ENCODE measurements at places on chromosomes 7 and 10. TPM values are rescaled to one million over a fixed set of nuclear protein-coding genes. Genes with fewer than 3 reads are reported as not detected.

DNA sequence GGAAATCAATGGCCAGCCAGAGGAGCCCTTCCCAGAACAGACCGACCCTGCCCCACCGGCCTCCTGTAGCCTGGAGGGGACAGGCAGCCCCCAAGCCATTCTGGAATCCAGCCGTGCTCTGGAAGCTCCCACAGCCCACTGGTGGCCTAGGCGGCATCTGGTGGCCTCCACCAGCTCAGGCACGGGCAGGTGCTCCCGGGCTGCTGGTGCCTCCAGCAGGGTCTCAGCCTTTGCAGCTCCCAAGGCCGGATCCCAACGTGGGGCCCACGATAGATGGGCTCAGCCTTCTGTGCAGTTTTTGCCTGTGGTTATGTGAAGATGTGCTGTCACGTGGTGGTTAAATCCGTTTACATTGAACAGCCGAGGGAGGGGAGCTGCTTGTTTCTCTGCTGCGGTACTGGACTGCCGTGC, 44.4 kb downstream of the JAKMIP3 start:
- DNase-seq: no peak

- DNase-seq: no peak
These were observed 58.9 kb downstream of the CALML3 start for GRCh38 chr10:5583525-5584175.

DNA sequence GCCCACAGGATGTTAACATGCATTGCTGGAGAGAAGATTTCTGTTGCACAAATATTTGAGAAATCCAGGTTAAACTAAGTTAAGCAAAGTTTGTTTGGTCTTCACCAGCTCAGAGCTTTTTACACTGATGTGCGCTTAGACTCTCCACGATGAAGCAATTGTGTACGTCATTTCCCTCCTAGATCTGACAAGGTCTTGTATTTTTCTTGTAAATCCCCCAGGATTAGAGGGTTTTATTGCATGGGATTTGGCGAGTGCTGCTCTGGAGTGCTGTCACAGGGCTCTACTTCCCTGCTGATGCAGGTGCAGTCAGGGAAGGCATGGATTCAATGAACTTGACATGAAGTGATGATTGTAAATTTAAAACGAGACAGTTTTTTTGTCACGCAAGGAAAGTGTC, 173.3 kb downstream of the PDE1C start:
- DNase-seq: no peak

- DNase-seq: no peak
These were observed 11.3 kb upstream of the PHYH start for GRCh38 chr10:13311177-13311575.

GRCh38 chr7:96189129-96189820, 132.6 kb downstream of the SLC25A13 start:
- DNase-seq: no peak

- DNase-seq: no peak
These were observed 202.6 kb downstream of the MDFIC start for GRCh38 chr7:115124409-115124939.

DNA sequence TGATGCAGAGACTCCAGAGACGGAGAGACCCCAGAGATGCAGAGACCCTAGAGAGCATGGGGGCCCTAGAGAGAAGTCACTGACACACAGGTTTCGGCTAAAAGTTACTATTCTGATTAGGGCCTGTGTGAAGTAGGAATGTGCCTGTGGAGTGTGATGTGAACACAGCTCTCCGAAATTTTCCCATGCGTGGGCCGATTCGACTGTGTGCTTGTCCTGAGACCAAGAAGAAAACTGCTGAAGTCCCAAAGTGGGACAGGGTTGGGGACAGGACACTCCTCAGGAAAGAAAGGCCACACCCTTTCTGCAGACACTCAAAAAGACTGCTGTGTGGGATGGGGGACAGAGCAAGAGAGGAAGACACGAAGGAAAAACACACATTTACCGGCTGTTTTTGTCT, 533.5 kb downstream of the PTPRN2 start:
- no peak for DNase-seq

GRCh38 chr10:63503395-63503794, 17.8 kb upstream of the REEP3 start:
- no peak for DNase-seq

- peak; percentile 57 for DNase-seq
These were observed 111.3 kb upstream of the CARD11 start for GRCh38 chr7:3154881-3155494.

GRCh38 chr7:91843831-91844230, 36.7 kb downstream of the MTERF1 start:
- no peak for DNase-seq

GRCh38 chr10:121822180-121822579, 105.7 kb downstream of the ATE1 start:
- no peak for DNase-seq

DNA sequence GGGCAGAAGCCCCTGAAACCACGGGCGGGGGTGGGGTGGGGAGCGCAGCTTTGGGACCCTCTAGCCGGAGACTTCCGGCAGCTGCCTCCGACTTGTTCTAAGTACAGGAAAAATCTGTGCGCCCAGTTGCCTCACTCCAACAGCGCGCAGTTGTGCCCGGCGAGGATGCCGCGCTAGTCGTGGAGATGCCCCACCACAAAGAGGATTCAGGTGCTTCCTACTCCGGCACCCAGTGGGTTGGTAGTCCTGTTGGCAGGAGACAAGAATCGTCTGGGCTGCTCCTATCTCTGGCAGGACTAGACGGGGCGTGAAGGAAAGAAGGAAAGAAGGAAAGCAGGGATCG, 465 bp upstream of the NPY start:
- DNase-seq: peak; percentile 77

DNA sequence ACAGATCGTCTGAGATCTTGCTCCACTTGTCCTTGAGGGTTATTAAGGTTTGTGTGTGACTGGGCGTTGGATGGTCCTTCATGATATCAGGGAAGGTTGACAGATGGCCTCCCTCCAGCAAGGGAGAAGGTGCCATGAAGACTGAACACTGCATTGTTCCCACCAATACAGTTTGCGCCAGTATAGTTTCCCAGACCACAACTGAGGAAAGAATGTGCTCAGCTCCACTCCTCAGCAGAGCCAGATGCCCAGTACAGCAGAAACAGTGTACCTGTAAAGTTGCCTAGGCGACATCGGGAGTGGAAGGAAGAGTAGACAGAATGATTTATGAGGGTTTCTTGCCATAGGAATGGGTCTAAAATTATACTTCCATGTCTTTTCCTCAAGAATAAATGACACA, 137.5 kb downstream of the ST7 start:
- no peak for DNase-seq

DNA sequence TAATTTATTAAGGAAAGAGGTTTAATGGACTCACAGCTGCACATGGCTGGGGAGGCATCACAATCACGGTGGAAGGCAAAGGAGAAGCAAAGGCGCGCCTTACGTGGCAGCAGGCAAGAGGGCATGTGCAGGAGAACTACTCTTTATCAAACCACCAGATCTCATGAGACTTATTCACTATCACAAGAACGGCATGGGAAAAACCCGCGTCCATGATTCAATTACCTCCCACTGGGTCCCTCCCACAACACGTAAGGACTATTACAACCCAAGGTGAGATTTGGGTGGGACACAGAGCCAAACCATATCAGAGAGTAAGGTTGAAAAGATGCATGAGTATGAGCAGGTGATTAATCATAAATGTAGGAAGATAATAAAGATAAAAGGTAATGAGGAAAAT, 3.2 kb upstream of the JCAD start:
- no peak for DNase-seq

GRCh38 chr10:97648562-97649404, 8.3 kb downstream of the PI4K2A start:
- DNase-seq: no peak

DNA sequence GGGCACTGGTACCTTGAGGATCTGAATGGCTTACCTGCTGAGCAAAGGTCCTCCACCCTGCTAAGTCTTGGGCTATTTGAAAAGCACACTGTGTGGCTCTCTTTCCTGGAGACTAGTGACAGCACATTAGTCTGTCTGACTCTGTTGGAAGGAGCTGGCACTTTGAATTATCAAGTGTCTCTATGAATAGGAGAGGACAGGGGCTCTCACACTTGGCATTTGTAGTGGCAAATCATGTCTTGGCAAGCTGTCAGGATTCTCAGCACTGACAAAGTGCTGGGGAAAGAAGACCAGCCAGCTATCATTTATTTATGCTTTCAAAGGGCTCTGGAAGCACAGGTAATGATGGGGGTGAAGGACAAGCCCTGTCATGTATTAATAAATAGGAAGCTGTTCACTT, 62.8 kb downstream of the MTPN start:
- no peak for DNase-seq

DNA sequence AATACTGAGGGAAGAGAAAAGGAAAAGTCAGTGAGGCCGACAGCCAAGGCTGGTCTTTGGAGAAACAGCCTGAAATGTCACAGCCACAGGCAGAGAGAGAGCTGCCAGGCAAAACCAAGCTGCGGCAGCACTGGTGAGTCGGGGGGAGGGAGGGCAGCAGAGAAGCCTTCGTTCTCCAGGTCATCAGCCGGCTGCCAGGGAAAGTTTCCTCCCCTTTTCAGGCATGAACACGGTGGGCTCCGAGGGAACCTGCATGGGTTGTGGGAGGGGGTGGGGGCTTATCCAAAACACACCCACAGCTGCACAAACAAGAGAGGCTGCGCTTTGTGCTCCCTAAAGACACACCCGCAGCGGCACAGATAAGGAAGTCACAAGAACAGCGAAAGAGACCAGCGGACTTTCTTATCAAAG, 62.3 kb upstream of the NKX6-2 start:
- peak; percentile 48 for DNase-seq

GRCh38 chr7:39659356-39660013, 36.1 kb downstream of the RALA start:
- DNase-seq: no peak

- no peak for DNase-seq
These were observed 794.5 kb upstream of the IGFBP3 start for GRCh38 chr7:46715579-46715978.

DNA sequence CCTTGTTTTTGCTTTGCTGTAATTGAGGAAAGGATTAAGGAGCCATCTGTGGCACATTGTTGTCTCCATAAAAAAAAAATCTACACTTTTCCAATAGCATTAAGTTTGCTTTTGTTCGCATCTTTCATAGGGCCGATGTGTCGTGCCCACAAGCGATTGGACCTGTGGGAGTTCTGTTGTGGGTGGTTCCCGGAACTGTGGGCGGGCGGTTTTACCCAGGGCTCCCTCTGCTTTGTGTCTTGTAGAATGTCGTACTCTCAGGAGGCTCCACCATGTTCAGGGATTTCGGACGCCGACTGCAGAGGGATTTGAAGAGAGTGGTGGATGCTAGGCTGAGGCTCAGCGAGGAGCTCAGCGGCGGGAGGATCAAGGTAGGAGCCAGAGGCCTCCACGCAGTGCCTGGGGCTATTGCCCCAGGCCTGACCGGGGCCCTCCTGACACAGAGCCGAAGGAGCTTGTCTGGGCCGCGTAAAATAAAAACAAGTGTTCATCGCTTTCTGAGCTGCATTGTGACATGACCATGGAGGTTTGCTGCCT, 92.4 kb downstream of the ACTR3B start:
- no peak for DNase-seq

Gene GATA3
- 2.2 TPM for total RNA-seq

Gene MUC3A
- total RNA-seq: under 0.01 TPM

Gene C10orf53
- under 0.01 TPM for total RNA-seq

Gene GARIN1A
- 0.27 TPM for total RNA-seq

Gene LFNG
- total RNA-seq: 22.4 TPM

Gene ABCC2
- total RNA-seq: 0.27 TPM

Gene PRTFDC1
- total RNA-seq: 3.5 TPM

Gene MRPL32
- total RNA-seq: 15.6 TPM

Gene CDCA7L
- 46.3 TPM for total RNA-seq

Gene FAM221A
- total RNA-seq: 11.6 TPM

Gene IDI2
- not detected for total RNA-seq
